GM23248 (cell line): ENCODE measurements at places on chromosomes 7 and 10. TPM values are rescaled to one million over a fixed set of nuclear protein-coding genes. Genes with fewer than 3 reads are reported as not detected.

GRCh38 chr10:86446440-86446839, 75.2 kb downstream of the WAPL start:
- peaks cover 31% of the 10 kb centered on the region for H3K4me1 ChIP-seq
- peak overlapping the region; percentile 40 for H3K27ac ChIP-seq
- no peaks in the 10 kb centered on the region for H3K27me3 ChIP-seq
- DNase-seq = peak; percentile 53
- peaks cover 55% of the 10 kb centered on the region for H3K36me3 ChIP-seq

HYAL4 gene
- not detected in 2 replicates for total RNA-seq

H2BK1 gene
- total RNA-seq = not detected in 2 replicates

DNA sequence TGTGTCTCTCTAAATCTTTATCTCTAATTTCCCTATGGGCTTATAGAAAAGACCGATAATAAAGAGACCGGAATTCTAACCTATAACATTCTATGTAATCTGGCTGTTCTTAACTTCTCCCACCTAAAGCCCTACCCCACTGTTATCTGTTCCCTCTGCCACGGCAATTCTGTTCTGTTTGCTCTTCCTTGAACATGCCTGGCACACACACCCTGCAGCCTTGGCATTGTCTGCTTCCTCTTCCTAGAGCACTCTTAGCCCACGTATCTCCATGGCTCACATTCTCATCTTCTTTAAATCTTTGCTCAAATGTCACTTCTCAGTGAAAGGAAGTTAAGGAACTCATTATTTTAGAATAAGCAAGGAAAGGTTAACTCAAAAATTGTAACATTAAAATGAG, 309.2 kb downstream of the GPR158 start:
- H3K4me1 ChIP-seq = no peaks in the 10 kb centered on the region
- no peak overlapping the region for H3K4me3 ChIP-seq
- no peak overlapping the region for H3K27ac ChIP-seq
- DNase-seq = no peak
- H3K27me3 ChIP-seq = no peaks in the 10 kb centered on the region

FKBP6 gene
- not detected in 2 replicates for total RNA-seq

ARHGEF5 gene
- 2.4 TPM in 2 replicates for total RNA-seq

- peaks cover 17% of the 10 kb centered on the region for H3K4me1 ChIP-seq
- no peaks in the 10 kb centered on the region for H3K36me3 ChIP-seq
- H3K27me3 ChIP-seq = no peaks in the 10 kb centered on the region
- H3K4me3 ChIP-seq = peak overlapping the region; percentile 55
Measured at GRCh38 chr7:71486856-71487628, 355.1 kb downstream of the GALNT17 start.
